ENCODE measurements at places on chromosomes 2 and 18.

DNA sequence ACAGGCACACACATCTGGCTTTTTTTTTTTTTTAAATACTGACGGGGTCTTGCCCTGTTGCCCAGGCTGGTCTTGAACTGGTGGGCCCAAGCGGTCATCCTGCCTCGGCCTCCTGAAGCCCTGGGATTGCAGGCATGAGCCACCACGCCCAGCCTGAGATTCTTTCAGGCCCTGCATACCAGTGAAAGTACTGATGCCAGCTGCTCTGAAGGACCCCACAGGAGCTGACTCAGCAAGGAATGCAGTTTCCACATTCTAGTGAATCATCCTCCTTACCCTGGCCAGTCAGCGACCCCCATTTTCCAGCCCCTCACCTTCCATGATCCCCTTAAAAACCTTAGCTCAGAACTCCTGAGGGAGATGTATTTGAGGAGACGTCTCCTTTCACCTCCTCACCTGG lies 5.8 kb upstream of the DTYMK start:
- DNase-seq, result no peak

DNA sequence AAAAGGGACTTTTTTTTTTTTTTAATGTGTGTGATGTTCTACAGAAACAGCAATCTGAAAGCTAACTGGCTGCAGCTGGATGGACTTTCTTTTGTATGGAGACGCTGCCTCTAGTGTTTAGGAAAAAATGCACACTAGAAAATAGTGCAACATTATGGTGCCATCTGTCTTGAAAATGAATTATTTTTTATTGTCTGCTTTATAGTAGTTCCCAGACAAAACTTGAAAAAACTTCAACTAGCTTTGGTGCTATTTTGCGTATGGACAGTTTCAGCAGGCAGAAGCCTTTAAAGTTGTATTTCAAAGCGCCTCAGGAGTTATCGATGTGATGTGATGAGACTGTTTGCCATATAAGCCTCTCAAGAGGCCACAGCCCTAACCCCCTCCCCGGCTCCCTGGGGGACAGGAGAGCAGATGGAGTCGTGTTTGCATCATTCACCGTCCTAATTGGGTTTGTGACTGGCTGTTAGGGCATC lies 86.9 kb downstream of the LTBP1 start:
- DNase-seq, result no peak

DNA sequence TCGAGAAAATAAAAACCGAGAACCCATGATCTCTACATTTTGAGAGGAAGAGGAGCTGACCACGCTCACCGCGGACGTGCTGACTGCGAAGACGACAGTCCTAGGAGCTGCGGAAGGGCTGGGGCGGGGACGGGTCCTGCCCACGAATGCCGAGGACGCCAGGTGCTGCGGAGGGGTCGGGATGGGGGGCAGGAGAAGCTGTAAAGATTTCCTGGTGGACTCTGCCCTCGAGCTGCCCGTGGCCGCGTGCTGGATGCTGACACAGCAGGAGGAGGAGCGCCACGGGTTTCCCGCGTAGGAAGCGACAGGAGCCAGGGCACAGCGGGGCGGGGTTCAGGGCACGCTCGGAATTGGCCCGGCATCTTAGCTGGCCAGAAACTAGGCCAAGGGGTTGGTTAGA lies 22.2 kb downstream of the ZSCAN30 start:
- no peak for DNase-seq

- no peak for DNase-seq
These were observed 282.7 kb downstream of the DCDC2C start for GRCh38 chr2:3986063-3986462.

- no peak for DNase-seq
These were observed 16.4 kb downstream of the NDC80 start for GRCh38 chr18:2587788-2588187.

- DNase-seq, result peak; percentile 17
These were observed 24.3 kb downstream of the INPP5D start for GRCh38 chr2:233084488-233084887.

- peak; percentile 25 for DNase-seq
These were observed 547 bp downstream of the SLC35F5 start for GRCh38 chr2:113755835-113756354.

DNA sequence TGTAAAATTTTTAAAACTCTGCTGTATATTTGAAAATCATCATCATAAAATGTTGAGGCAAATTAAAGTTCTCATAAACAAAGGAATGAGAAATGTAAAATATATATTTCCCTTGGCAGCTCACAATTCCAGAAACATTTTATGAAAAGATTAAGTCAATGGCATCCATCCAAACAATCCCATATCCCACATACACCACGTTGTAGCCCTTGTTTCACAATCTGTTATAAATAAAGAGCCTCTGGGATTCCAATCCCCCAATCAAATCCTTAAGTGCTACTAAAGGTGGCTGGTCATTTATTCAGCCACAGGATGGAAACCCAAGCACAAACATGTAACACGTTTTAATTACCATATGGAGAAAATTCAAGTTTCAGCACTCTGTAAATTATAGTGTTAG lies 51.7 kb downstream of the GFPT1 start:
- DNase-seq, result no peak

- DNase-seq, result no peak
These were observed 352.0 kb downstream of the THSD7B start for GRCh38 chr2:137117385-137117784.

- no peak for DNase-seq
These were observed 208.2 kb upstream of the ARL4C start for GRCh38 chr2:234705108-234705507.

- DNase-seq, result no peak
These were observed 45.6 kb downstream of the NETO1 start for GRCh38 chr18:72822202-72822601.

GRCh38 chr2:149799013-149799705 lies 211.6 kb upstream of the MMADHC start:
- DNase-seq, result no peak

- DNase-seq, result no peak
These were observed 81.3 kb upstream of the SETBP1 start for GRCh38 chr18:44599412-44599811.

- no peak for DNase-seq
These were observed 103.2 kb downstream of the LRATD1 start for GRCh38 chr2:14735696-14736095.

- no peak for DNase-seq
These were observed 246.9 kb downstream of the ACKR3 start for GRCh38 chr2:236816197-236817170.

- peak; percentile 12 for DNase-seq
These were observed 453.0 kb downstream of the GALR1 start for GRCh38 chr18:77702686-77703085.

DNA sequence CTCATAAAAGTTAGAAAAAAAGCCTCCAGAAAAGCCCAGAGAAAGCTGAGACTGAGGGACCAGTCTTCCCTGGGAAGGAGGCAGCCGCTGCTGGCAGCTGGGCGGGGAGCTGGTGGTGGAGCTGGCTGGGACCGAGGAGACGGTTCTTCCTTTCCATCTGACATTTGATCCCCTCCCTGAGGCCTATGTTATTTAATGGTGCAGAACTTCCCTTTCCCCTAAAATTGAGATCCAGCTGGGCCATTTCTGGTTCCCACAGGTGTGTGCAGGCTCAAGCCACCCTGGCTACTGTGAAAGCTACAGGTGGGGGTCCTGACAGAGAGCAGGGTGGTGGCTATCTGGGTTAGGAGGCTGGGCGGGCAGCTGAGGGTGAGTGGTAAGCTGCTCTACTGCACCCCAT lies 81.5 kb upstream of the FZD7 start:
- DNase-seq, result peak; percentile 62

- peak; percentile 35 for DNase-seq
These were observed 125.9 kb downstream of the MAIP1 start for GRCh38 chr2:200081236-200081635.

Data from right renal pelvis (tissue), 4 donors.